ENCODE measurements at places on chromosomes 5 and 9.

GRCh38 chr5:127072861-127073846, at the start of gene C5orf63:
TSS of gene C5orf63 (minus strand) at chr5:127073502. CDS start at chr5:127058995, 14,507 bp downstream.
- DNase-seq, result no peak

- DNase-seq, result no peak
These were observed 514.2 kb downstream of the BNC2 start for GRCh38 chr9:16356196-16356765.

DNA sequence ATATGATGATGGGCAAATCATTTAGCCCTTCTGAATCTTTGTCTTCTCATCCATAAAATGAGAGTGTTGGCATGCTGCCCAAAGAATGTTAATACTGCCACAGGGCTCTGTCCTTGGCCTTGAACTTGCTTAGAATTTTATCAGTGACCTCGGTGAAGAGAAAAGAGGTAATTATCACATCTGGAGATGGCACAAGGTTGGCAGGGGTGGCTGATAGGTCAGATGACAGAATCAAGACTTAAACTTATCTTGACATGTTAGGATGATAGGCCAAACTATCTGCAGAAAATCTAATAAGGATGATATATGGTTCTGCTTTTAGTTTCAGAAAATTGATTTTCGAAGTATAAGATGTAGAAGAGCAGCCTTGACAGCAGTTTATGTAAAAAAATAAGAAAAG, 599.1 kb upstream of the CLINT1 start:
- DNase-seq, result no peak

DNA sequence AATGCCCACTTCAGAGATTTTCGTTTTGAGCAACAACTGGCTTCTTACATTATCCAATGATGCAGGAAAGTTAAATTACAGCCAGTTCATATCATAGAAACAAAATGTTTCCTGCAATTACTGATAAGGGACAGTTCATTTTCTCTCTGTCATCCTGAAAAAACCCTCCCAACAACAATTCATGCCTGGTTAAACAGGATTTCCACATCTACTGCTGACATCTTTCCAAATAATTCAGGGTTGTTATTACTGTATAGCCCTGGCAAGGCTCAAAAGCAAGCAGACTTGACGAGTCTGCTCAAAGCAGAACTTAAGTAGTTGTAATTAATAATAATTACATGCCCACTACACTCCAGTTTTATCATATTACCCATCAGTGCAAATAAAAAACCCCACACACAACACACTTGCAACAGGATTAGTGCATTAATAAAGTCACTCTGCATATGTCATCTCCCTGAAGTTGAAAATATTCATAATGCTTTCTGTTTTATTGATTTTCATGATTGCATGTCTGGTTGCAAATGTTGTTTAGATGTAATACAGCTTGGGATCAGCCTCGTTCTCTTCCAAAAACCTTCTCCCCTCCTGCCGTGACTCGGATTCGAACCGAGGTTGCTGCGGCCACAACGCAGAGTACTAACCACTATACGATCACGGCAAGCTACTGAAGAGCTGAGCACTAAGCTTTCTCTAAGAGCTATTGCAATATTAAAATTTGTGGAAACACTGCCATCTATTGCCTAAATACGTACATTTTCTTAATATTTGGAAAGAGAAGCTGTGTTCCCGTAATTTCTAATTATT, 119.6 kb upstream of the NFIB start:
- DNase-seq, result no peak

DNA sequence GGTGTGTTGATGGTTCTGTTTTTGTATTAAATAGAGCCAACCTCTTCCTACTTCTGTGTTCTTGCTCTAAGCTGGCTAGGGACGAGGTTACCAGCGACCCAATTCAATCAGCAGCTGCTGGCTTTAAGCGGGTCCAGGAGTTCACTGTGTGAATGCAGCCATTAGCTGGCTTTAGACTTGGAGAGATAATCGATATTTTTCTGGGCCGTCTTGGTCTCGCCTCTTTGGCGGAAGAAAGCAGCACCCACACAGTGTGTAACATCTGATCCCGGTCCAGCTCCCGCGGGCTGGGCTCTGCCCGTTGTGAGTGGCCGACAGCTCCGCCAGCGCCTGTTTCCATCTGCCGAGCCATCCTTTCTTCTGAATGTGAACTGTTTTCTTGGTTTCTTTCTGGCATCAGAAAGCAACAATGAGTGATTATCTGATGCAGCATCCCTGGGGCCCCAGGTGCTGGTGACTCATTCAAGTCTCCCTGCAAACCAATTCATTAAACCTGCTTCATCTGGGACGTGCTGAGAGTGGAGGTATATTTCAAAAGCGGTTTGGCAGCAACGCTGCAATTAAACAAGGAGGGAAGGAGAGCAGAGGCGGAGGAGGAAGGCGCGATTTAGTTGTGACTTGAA, 90.8 kb upstream of the IRX4 start:
- no peak for DNase-seq

DNA sequence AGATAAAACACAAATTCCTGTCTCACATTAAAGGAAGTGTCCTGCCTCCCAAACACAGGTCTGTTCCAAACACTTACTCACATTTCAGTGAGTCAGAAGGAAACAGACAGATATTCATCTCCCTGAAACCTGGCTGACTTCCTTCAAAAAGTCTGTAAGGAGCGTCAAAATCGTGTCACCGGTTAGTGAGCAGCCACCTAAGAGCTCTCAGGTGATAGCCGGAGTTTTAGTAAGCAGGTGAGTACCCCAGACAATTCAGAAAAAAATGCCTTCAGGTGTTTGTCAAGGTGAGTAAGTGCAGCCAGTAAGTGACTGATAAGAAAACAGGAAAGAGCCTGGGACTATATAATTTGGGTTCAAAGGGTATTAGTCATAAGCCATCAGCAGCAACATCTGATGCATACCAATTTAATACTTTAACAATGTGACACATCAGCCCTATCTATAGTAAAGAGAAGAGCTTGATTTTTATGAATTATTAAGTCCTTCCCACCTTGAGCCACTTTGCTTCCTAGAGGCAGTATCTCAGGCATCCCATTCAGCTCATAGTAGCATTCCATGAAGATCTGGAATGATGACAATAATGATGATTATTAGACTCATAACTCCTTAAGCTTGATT, 1.3 kb upstream of the ITGA2 start:
- DNase-seq, result no peak

DNA sequence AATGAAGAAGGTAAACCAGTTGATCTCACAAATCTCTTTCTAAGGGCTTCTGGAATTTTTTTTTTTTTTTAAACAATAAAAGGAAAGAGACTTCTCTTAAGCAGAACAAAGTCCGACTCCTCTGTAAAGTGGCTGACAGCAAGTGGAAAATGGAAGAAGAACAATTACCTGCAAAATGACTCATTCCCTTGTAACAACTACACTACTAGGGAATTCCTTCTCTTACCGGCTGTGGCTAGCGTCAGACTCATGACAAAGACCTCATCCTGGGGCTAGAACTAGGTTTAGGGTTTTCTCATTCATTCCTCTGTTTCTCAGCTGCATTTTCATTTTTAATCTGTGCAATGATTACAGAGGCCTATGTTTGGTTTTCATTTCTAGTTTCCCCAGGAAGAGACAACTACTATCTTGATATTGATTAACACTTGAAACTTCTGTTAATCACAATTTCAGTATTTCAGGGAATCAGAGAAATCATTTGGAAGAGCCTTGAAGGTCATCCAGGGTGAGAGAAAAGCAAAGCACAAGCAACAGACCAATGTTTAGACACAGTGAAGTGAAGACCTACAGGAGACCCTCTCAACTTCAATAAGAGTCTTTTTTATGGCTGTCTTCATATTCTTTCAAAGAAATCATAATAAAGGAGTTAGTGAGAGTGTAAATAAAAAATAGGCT, 437.9 kb downstream of the RAB3C start:
- no peak for DNase-seq

DNA sequence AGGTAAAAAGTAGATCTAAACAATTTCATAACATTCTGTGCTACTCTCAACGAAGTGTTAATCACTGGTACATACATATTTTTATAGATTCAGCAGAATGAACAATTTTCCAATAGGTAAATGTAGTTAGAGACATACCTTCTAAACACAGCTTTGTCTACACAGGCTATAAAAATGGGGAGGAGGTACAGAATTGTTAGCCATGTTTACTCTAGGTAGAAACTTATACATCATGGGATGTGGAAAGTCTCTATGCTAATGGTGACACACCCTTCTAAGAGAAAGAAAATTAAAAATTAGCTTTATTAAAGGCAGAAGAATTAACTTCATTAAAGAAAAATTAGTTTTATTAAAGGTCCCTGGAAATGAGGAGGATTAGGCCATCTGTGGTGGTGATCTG, 11.8 kb downstream of the C5orf63 start:
- DNase-seq, result no peak

DNA sequence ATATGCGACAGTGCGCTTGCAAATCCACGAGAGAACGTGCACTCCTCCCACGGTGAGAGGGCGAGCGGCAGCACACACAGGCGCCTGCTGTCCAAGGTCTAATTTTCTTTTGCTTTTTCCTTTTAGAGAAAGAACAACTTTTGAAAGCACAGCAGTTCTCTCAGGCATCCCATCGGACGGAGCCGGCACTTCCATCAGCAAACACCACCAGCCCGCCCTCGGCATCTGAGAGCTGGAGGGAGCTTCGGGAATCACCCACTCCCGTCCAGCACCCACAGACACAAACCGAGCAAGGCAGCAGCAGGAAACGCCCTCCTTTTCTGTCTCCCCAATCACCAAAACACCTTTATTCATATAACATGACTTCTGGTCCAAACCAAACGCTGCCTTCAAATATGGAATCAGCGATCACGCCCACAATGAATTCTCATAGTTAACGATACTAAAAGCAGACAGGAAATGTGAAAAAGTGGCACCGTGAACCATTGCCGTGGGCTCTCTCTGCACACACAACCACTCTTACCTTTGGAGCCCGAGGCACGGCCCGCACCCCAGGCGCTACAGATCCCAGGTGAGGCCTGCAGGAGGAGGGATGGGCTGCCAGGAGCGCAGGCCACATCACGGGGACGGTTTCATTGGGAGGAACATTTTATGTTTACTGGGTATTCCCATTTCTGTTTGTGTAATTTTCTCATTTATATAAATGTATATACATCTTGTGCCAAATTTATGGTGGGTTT, 14.2 kb downstream of the LPCAT1 start:
- DNase-seq, result no peak

- no peak for DNase-seq
These were observed 34.9 kb upstream of the FCHO2 start for GRCh38 chr5:72920690-72921502.

- DNase-seq, result no peak
These were observed 175.5 kb upstream of the KLF4 start for GRCh38 chr9:107665057-107665456.

GRCh38 chr5:115487756-115488155, 56.8 kb downstream of the FEM1C start:
- no peak for DNase-seq

GRCh38 chr9:69785757-69786156, 25.9 kb upstream of the PTAR1 start:
- no peak for DNase-seq

- no peak for DNase-seq
These were observed 431.3 kb upstream of the ITGA1 start for GRCh38 chr5:52356311-52356918.

- no peak for DNase-seq
These were observed 38.0 kb downstream of the WDR41 start for GRCh38 chr5:77454123-77454522.

- DNase-seq, result no peak
These were observed 9.7 kb upstream of the RXRA start for GRCh38 chr9:134316449-134317160.

GRCh38 chr9:131391504-131391903, 2.4 kb upstream of the PRRC2B start:
- no peak for DNase-seq

DNA sequence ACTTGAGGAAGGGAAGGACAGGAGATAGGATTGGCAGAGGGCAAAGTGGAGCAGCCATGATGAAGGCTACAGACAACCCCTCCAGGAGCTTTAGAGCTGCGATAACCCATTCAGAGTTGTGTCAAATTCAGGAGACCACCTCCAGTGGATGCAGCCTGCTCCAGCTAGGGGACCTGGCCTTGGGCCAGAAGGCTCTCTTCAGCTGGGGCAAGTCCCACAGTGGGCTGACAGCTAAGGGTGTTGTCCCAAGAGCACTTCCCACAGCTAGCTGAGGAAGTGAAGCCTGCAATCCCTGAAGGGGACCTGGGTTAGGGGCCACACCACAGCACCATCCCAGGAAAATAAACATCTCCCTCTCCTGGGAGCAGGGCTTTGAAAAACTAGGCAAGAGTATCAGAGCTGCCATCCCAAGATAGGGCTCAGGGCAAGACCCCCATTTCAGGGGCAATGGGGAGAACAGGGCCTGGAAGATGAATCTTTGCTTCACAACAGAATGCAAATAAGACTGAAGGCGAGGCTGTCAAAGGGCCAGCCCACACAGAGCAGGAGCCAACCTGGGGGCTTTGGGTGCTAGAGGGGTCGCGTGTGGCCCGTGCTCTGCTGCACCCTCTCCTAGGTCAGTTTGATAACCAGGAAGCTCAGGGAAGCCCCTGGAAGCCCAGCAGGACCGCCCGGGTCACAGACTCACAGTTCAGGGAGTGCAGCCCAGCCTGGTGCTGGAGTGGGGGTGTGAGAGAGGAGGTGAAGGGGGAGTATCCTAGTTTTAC, 19.3 kb upstream of the DAPK1 start:
- no peak for DNase-seq

DNA sequence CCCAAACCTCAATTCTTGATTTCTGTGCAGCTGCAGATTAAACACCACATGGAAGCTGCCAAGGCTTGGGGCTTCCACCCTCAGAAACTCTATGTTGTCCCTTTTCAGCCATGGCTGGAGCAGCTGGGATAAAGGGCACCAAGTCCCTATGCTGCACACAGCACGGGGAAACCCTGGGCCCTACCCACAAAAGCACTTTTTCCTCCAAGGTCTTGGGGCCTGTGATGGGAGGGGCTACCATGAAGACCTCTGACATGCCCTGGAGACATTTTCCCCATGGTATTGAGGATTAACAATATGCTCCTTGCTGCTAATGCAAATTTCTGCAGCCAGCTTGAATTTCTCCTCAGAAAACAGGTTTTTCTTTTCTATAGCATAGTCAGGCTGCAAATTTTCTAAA, 41.8 kb upstream of the CDH9 start:
- no peak for DNase-seq

DNA sequence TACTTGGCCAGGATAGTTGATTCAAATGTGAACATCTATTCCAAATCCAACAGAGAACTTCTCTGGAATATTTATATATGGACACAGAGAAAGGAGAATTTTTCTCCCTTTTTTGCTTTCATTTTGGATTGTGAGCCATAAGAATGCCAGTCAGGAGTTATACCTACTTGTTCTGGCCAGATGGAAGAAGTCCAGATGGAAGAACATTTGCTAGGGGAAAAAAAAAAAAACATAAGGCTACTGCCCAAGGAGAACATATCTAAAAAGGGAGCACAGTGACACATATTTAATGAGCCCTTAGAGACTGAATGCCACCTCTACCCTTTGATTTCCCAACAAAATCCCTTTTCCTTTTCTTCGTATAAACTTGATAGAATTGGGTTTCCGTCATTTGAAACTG, 61.7 kb upstream of the PPP2R2B start:
- DNase-seq, result no peak

- DNase-seq, result no peak
These were observed 15.7 kb upstream of the TBC1D9B start for GRCh38 chr5:179923436-179923835.

GRCh38 chr9:444528-444927, 229.9 kb downstream of the DOCK8 start:
- no peak for DNase-seq
